Vagina (tissue), 2 donors: ENCODE measurements at places on chromosomes 16 and 17.

DNA sequence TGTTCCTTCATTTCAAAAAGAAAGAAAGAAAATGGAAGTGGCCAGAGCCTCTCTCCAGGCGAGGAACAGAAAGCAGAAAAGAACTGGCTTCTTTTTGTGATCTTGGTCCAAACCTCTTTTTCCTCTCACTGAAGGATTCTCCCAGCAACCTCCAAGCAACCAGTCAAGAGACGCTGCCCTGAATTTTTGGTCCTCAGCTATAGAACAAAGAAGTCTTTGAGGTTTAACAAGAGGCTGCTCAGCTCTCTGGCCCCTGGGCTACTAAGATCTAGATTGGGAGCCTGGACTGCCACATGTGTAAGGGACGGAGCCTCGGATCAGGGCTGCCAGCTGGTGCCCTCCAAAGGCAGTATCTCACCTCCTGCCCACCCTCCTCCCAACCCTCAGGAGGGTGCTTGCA, 62.6 kb downstream of the AXIN2 start:
- DNase-seq = no peak

DNA sequence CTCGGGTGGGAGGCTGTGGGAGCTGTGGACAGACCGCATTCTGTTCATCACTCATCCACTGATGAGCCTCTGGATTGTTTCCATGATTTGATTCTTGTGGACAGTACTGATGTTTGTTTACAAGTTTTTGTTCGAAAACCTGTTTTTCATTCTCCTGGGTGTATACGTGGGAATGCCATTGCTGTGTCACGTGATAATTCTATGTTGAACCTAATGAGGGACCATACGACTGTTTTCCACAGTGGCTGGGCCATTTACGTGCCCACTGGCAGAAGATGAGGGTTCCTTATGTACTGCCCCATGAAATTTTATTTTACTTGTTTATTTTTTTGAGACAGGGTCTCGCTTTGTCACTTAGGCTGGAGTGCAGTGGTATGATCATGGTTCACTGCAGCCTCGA, 2.6 kb upstream of the ALG1 start:
- DNase-seq = no peak

- DNase-seq = no peak
Measured at GRCh38 chr17:56624912-56625311, 31.4 kb downstream of the NOG start.

- no peak for DNase-seq
Measured at GRCh38 chr17:18076936-18077335, 10.8 kb upstream of the DRG2 start.

DNA sequence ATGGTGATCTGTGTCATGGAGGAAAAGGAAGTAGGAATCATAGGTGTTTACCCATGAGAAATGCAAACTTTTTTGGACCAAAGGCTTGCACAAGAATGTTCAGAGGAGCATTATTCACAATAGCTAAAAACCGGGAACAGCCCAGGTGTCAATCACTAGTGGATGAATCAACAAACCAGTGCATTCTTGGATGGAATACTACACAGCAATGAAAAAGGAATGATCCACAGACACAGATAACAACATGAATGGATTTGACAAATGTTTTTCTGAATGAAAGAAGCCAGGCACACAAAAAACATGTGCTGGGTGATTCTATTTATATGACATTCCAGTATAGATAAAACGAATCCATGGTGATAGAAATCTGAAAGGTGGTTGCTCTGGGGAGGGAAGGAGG, 36.0 kb downstream of the WSCD1 start:
- DNase-seq = no peak

- no peak for DNase-seq
Measured at GRCh38 chr17:56009795-56010651, 143.3 kb upstream of the ANKFN1 start.

GRCh38 chr17:31462261-31462660, 70.8 kb downstream of the RAB11FIP4 start:
- DNase-seq = no peak

DNA sequence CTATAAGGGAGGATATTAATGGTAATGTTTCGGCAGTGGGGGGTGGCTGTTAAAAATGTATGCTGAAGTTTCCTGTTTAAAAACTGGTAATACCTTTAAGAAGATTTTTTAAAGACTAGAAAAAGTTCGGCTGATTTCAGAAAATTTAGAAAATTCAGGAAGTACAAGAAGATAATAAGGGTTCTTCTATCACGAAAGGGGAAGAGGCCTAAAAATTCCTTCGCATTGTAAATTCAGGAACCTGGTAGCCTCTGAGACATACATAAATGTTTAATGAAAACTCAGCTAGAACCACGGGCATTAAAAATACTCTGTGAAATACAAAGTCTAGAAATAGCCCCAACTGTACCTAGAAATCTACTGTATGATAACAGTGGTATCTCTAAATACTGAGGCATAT, 181.2 kb downstream of the PARN start:
- DNase-seq = no peak

DNA sequence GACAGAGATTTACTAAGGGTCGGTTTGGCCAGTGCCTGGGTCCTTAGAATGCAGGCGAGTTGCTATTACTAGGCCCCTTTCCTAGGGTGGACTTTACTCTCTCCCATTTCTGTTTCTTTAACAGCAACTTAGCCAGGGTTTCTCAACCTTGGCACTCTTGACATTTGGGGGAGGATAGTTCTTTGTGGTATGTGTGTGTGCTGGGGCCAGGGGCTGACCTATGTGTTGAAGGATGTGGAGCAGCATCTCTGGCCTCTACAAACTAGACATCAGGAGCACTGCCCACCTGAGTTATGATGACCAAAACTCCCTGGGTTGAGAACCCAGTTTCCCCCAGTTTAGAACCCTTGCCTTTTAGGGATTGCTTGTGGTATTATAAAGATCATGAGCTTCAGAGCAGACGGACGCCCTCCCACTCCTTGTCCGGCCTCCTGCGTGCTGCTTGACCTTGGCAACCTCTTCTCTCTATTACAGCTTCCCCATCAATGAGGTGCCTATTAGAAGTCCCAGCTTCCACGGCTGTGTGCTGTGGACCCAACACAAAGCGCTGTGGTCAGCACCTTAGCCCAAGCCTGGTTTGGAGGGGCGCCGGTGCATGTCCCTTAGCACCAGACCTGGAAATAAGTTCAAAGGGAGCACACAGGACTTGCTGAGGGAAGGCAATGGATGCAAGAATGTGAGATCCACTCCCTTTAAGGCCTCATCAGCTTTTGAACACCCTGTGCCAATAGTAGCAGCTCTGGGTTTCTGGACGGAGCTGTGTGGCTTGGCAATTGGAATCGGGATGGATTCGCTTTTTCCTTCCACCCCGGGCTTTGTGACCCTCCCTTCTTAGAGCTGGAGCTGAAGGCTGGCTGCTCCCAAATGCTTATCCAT, 239.2 kb upstream of the MAF start:
- DNase-seq = no peak

DNA sequence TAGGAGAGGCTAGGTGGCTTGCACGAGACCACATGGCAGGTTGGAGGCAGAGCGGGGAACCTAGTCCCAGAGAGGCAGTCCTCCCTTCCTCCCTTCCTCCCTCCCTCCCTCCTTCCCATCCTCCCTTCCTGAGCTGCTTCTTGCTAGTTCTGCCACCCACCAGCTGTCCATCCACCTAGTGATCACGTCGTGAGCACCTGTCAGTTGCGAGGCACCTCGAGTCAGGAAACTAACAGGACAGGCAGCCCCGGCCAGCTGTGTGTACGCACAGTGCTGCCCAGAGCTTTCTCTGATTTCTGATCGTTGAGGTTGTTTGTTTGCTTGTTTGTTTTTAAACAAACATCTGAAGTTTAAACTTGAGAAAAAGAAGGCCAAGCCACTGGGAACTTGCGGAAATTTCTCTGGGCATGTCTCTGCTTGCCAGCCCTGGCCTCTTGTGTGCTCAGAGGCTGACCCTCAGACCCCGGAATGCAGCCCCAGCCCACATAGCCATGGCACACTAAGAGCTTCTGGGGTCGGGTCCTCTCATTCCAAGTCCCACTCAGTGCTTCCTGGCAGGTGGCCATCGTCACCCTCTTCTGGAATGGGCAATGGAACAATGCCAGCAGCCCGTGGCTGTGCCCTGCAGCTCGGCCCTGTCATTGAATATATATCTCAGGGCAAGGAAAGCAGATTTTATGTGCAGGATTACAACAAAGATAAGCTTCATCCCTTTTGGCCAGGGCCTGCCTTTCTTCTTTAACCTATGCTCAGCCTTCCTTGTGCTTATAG, 174.0 kb downstream of the KATNIP start:
- DNase-seq = no peak

- DNase-seq = no peak
Measured at GRCh38 chr17:29575511-29576213, 7.2 kb downstream of the TP53I13 start.

DNA sequence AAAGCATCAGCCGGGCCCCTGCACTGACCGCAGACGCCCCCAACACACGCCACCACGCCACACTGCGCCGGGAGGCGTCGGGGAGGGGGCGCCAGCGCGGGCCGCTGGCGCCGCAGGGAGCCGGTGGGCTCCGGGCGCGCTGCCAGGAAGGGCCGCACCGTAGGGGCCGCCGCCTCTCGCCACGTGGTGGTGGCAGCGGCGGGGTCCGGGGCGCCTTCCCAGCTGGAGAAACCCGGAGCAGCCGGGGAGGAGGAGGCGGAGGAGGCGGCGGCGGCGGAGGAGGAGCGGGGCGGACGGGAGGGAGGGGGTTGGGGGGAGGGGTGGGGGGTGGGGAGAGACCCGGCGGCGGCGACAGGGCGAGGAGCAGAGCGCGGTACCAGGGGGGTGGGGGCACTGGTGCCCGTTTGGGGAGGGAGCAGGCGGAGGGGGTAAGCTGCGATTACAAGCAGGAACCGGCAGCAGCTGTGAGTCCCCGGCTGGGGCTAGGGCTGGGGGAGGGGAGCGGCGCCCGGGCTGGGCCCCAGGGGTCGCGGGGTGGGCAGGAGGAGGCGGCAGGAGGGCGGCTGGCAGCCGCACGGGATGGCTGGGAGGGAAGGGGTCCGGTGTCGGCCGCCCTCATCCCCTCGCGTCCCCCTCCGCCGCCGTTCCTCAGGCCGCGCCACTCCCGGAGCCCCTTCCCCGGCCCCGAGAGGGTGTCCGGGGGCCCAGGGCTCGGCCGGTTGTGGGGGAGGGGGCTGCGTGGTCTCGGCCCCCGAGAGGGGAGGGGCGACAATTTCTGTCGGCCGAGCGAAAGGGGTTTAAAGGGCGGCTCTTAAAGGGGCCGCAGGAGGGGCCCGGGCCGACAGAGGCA, at the start of gene TBKBP1:
TBKBP1 (plus strand) TSS at position 431 of the 850 bp plus-strand sequence. CDS start 1,952 bp downstream, outside the sequence.
- DNase-seq = no peak

DNA sequence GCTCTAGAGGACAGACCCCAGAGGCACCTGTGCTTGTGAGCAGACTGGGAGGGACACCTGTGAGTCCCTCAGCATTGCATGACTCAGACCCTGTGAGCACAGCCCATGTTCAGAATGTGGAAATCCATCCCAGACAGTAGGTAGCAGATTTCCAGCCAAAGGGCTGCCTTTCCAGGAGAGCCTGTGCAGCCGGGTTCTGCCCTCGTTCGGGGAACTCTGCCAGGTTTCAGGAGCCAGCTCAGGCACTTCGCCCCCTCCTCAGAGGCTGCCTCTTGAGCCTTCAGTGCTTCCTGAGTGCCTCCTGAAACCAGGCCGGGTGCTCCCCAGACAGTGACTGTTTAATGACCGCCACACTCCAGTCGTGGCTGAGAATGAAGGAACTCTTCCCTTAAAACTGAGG, 23.3 kb upstream of the SDR42E2 start:
- no peak for DNase-seq

DNA sequence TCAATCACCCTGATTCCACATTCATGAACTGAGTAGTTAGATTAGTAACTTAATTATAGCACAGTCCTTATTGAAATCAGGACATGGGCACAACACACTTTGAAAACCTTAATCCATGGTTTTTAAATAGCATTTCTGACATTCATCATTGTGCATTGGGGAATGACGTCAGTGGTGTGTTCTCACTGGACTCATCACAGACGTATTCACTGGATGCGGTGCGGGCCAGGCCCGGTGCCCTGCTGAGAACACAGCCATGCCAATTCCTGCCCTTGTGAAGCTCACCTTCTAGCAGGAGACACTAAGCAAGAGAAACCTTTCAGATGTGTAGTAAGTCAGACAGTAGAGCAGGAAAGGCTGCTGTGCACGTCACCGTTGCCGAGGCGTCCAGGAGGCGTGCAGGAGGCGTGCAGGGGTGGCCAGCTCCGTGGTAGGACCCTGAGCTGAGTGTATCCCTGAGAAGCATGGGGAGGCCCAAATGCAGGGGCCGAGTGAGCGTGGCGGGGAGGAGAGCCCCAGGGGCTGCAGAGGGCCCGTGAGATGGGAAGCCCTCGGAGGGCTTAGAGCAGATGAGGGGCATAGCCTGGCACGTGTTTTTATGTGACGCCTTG, 12.9 kb downstream of the BANP start:
- DNase-seq = no peak
